ENCODE measurements at places on chromosomes 3 and 15. TPM values are rescaled to one million over a fixed set of nuclear protein-coding genes. Genes with fewer than 3 reads are reported as not detected.

The TRIM71 gene
- not detected for total RNA-seq

The PPP1R14D gene
- total RNA-seq = not detected

- no peak overlapping the region for H3K4me3 ChIP-seq
- no peak for DNase-seq
- H3K27ac ChIP-seq = no peak overlapping the region
- H3K27me3 ChIP-seq = no peaks in the 10 kb centered on the region
Observed at GRCh38 chr3:78868570-78868969, 899.2 kb downstream of the ROBO1 start.

The FBXO40 gene
- not detected for total RNA-seq

GRCh38 chr3:195248281-195248680 is 22.7 kb downstream of the XXYLT1 start:
- no peak overlapping the region for H3K4me3 ChIP-seq
- H3K27me3 ChIP-seq = no peaks in the 10 kb centered on the region
- H3K4me1 ChIP-seq = peaks cover 13% of the 10 kb centered on the region
- H3K36me3 ChIP-seq = no peaks in the 10 kb centered on the region

- no peaks in the 10 kb centered on the region for H3K36me3 ChIP-seq
- no peaks in the 10 kb centered on the region for H3K27me3 ChIP-seq
- no peaks in the 10 kb centered on the region for H3K4me1 ChIP-seq
- H3K27ac ChIP-seq = no peak overlapping the region
- DNase-seq = no peak
- no peak overlapping the region for H3K4me3 ChIP-seq
Observed at GRCh38 chr15:67753891-67754290, 71.4 kb upstream of the SKOR1 start.

DNA sequence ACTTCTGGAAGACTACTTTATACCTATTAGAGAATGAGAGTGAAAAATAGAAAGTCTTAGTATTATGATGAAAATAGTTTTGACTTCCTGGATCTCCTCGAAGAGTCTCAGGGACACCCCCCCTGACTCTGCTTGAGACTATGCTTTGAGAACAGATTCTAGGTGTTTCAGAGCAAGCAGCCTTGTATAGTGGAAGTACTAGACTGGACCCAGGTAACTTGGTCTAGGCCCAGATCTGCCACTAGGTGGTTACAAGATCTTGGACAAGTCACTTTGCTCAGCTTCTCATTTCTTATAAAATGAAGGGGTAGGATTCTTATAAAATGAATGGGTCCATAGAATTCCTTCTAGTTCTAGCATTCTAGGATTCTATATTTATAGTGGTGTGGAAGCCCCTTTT is 9.1 kb downstream of the ABHD5 start:
- peaks cover 18% of the 10 kb centered on the region for H3K36me3 ChIP-seq
- H3K27me3 ChIP-seq = no peaks in the 10 kb centered on the region
- peaks cover 15% of the 10 kb centered on the region for H3K4me1 ChIP-seq
- no peak overlapping the region for H3K27ac ChIP-seq
- H3K4me3 ChIP-seq = no peak overlapping the region

The INAFM2 gene
- total RNA-seq = 19.9 TPM

The ZMYND10 gene
- 1.5 TPM for total RNA-seq

- peak; percentile 42 for DNase-seq
- H3K27me3 ChIP-seq = no peaks in the 10 kb centered on the region
- peaks cover 30% of the 10 kb centered on the region for H3K4me1 ChIP-seq
- no peak overlapping the region for H3K4me3 ChIP-seq
Observed at GRCh38 chr15:31352339-31352751, 25.7 kb downstream of the KLF13 start.

The WDR93 gene
- not detected for total RNA-seq

The RASGRP1 gene
- 3.0 TPM for total RNA-seq

The MAP1A gene
- total RNA-seq = 61.9 TPM

DNA sequence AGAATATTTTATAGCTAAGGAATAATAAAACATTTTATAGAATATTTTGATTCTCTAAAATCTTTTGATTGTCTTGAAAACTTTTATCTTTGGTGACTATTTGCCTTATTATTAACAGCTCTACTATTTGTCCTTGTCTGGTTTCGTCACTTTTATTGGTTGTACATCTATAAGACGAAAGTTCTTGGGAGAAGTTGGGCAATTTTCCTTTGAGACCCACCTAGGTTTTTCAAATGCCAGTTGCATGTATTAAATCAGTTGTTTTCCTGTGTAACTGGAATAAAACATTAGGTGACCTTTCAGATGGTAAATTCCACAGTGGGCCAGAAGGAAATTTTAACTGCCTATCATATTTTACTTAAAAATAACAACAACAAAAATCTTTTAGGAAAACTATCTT is 1245.7 kb downstream of the SI start:
- H3K4me3 ChIP-seq = no peak overlapping the region
- H3K27me3 ChIP-seq = no peaks in the 10 kb centered on the region
- DNase-seq = no peak
- no peaks in the 10 kb centered on the region for H3K36me3 ChIP-seq
- no peak overlapping the region for H3K27ac ChIP-seq

The SPRED1 gene
- total RNA-seq = 34.0 TPM

GRCh38 chr3:10708216-10708893 is 107.7 kb upstream of the SLC6A11 start:
- H3K36me3 ChIP-seq = no peaks in the 10 kb centered on the region
- DNase-seq = no peak
- H3K4me3 ChIP-seq = no peak overlapping the region
- no peak overlapping the region for H3K27ac ChIP-seq
- peaks cover 17% of the 10 kb centered on the region for H3K27me3 ChIP-seq

The BLM gene
- total RNA-seq = 4.8 TPM

- DNase-seq = peak; percentile 9
- no peaks in the 10 kb centered on the region for H3K27me3 ChIP-seq
- peaks cover 26% of the 10 kb centered on the region for H3K4me1 ChIP-seq
- H3K4me3 ChIP-seq = peak overlapping the region; percentile 95
Observed at GRCh38 chr3:72444656-72445223, 403.5 kb downstream of the SHQ1 start.

The IQCH gene
- 4.1 TPM for total RNA-seq

DNA sequence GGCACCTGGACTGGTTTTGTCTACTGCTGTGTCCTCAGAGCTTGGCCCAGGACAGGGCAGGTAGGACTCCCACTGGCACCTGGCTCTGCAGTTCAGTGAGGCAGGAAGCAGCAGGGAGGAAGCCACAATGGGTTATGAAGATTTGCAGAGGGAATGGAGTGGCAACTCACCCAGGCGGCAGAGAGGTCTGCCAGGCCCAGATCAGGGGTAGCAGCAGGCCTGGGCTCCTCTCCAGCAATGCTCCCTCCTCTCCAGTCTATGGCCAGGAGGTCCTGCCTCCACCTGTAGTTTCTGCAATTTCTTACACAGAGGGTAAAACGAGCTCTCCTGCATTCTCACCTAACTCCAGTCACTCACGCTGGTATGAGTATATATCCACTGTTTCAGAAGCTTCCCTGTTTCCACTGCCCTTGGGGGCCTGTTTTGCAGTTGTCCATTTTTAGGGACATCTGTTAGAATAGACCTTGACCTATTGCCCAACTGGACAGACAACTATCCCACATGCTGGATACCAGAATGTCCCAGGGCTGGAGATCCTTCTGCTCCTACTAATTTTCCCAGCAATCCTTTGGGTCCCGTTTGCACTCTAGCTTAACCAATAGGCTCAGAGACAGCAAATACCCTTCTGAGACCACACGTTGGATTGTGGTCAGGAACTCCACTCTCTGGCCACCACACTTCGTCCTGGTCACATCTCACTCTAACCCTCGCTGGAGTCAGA is 35.2 kb downstream of the HMCES start:
- H3K4me1 ChIP-seq = 0 out of 2 replicates have a peak, but pooled peaks cover 5% of the 10 kb centered on the region
- DNase-seq = peak; percentile 56
- peak overlapping the region; percentile 84 for H3K27ac ChIP-seq
- H3K27me3 ChIP-seq = no peaks in the 10 kb centered on the region
- H3K36me3 ChIP-seq = no peaks in the 10 kb centered on the region

The STARD9 gene
- total RNA-seq = 2.1 TPM

- no peak overlapping the region for H3K4me3 ChIP-seq
- peaks cover 30% of the 10 kb centered on the region for H3K27me3 ChIP-seq
- no peaks in the 10 kb centered on the region for H3K4me1 ChIP-seq
Observed at GRCh38 chr3:192408007-192408646, 319.2 kb downstream of the FGF12 start.

DNA sequence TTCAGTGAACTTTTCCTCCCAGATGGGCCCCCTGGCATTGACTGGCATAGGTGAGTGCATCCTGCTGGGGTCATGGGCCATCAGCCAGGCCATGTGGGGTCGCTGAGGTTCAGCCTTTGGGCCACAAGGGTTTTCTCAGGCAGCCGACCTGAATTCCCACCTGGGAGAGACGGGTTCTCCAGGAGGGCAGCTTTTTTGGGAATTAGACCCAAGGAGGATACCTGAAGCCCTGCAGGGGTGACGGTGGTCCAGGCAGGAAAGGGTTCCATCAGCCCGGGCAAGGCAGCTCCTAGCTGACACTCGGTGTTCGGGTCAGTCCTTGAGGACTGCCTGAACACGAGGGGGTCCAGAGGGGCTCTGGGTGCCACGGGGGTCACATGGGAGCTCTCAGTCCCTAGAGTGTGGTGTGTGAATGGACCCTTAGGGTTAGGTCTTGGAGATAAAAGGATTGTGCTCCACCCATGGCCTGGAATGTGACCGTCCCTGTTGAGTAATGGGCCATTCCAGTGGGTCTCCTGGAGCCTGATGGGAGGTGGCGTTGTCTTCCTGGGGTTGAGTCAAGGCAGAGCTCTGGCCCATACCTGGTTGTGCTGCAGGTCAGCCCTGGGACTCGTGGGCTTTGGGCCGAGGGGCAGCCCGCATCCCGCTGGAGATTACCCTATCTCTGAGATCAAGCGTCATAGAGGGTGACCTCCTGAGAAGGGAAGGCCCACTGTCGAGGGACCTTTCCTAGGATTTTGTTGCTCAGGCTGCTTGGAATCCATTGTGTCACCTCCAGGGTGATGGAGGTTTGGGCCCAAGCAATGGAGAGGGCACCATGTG is 192.8 kb downstream of the UBE3A start:
- no peaks in the 10 kb centered on the region for H3K27me3 ChIP-seq
- no peak overlapping the region for H3K27ac ChIP-seq
- H3K4me3 ChIP-seq = no peak overlapping the region
- DNase-seq = no peak
- no peaks in the 10 kb centered on the region for H3K36me3 ChIP-seq

GRCh38 chr3:33030802-33031201 is 66.1 kb downstream of the GLB1 start:
- no peak overlapping the region for H3K4me3 ChIP-seq
- H3K36me3 ChIP-seq = peaks cover 5% of the 10 kb centered on the region
- no peak for DNase-seq

The LARP6 gene
- 119 TPM for total RNA-seq

The NCEH1 gene
- 13.5 TPM for total RNA-seq

- no peaks in the 10 kb centered on the region for H3K27me3 ChIP-seq
- H3K27ac ChIP-seq = peak overlapping the region; percentile 56
- H3K4me3 ChIP-seq = peak overlapping the region; percentile 51
- H3K4me1 ChIP-seq = peaks cover 17% of the 10 kb centered on the region
Observed at GRCh38 chr3:4351164-4351855, 48.1 kb downstream of the SETMAR start.

GRCh38 chr15:69643971-69644370 is 191.4 kb downstream of the RPLP1 start:
- H3K36me3 ChIP-seq = no peaks in the 10 kb centered on the region
- H3K27me3 ChIP-seq = peaks cover 57% of the 10 kb centered on the region
- H3K27ac ChIP-seq = no peak overlapping the region
- H3K4me1 ChIP-seq = no peaks in the 10 kb centered on the region
- H3K4me3 ChIP-seq = no peak overlapping the region

The SEMA4B gene
- 3.2 TPM for total RNA-seq

DNA sequence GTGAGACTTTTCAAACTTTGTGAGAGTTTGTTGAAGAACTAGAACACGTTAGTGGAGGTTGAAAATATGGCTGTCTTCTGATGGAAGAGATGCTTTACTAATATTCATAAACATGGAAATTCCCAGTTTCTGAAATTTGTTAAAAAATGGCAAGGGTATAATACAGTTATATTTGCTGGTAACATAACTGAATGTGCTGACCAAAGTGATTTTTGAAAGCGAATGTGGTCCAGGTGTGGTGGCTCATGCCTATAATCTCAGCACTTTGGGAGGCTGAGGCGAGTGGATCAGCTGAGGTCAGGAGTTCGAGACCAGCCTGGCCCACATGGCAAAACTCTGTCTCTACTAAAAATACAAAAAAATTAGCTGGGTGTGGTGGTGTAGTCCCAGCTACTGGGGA is 18.1 kb downstream of the FXR1 start:
- H3K27me3 ChIP-seq = no peaks in the 10 kb centered on the region
- peaks cover 6% of the 10 kb centered on the region for H3K36me3 ChIP-seq
- no peak overlapping the region for H3K4me3 ChIP-seq
- H3K27ac ChIP-seq = no peak overlapping the region
- peaks cover 25% of the 10 kb centered on the region for H3K4me1 ChIP-seq
- no peak for DNase-seq

DNA sequence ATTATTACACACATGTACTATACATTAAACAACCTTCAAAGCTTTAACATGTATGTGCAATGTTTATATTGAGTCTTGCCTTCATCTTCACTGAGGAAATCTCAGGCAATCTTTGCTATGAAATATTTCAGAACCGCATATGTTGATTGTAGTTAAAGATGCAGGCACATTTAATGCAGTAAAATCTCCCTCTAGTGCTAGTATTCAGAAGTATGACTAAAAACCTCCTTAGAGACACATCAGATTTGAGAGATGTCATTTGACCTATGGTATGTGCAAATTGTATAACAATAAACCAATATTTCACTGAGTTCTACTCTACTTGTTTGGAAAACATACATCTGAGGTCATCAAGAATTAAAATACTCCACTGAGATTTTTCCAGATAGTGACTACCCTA is 123.8 kb upstream of the C15orf61 start:
- no peak for DNase-seq
- no peaks in the 10 kb centered on the region for H3K4me1 ChIP-seq
- H3K4me3 ChIP-seq = no peak overlapping the region

The GRM2 gene
- not detected for total RNA-seq

DNA sequence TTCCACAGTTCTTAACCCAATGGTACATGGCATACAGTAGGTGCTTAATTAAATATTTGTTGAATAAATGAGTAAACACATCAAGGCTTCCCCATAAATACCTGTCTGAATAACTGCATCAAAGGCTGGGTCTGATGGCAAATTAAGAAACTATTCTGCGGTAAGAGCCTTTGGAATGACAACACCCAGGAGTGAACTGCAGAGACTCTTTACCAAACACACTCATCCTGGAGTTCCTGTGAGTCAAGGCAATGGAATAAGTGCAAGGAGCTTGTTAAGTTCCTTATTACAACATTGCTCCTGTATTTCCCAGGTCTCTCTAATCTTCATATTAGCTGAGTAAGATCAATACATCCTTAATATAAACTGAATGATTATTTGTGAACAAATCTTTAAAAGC is 119.9 kb upstream of the STT3B start:
- no peak overlapping the region for H3K27ac ChIP-seq
- H3K27me3 ChIP-seq = no peaks in the 10 kb centered on the region
- no peak overlapping the region for H3K4me3 ChIP-seq
- DNase-seq = peak; percentile 66

Data from GM23248 (cell line).